Calu3 (cell line): ENCODE measurements at places on chromosomes 11 and 22. TPM values are rescaled to one million over a fixed set of nuclear protein-coding genes. Genes with fewer than 3 reads are reported as not detected.
A peak's percentile ranks its signal among the peaks of the same experiment; 100 is the strongest.

The FAM111B gene
- total RNA-seq = 35.5 and 39.5 TPM in 2 replicates

The ATG13 gene
- total RNA-seq = 53.2 and 57.1 TPM in 2 replicates

The PIH1D2 gene
- 1.6 and 2.2 TPM in 2 replicates for total RNA-seq

The PATE2 gene
- not detected in 2 replicates for total RNA-seq

The IGSF9B gene
- 10.2 and 13.2 TPM in 2 replicates for total RNA-seq

The TIRAP gene
- 8.1 and 8.2 TPM in 2 replicates for total RNA-seq

GRCh38 chr11:93289782-93290463 is 40.6 kb upstream of the DEUP1 start:
- H3K4me1 ChIP-seq = no peaks in the 10 kb centered on the region
- H3K27ac ChIP-seq = no peak overlapping the region
- DNase-seq = no peak

GRCh38 chr11:75184757-75185425 is 34.0 kb downstream of the SLCO2B1 start:
- peaks cover 41% of the 10 kb centered on the region for H3K27me3 ChIP-seq
- no peaks in the 10 kb centered on the region for H3K4me1 ChIP-seq
- H3K27ac ChIP-seq = no peak overlapping the region
- H3K4me3 ChIP-seq = no peak overlapping the region

- H3K27ac ChIP-seq = no peak overlapping the region
- H3K4me1 ChIP-seq = no peaks in the 10 kb centered on the region
- H3K27me3 ChIP-seq = peaks cover 71% of the 10 kb centered on the region
- H3K4me3 ChIP-seq = no peak overlapping the region
- no peaks in the 10 kb centered on the region for H3K36me3 ChIP-seq
Observed at GRCh38 chr11:22343371-22344032, 5.3 kb downstream of the SLC17A6 start.

- no peak overlapping the region for H3K27ac ChIP-seq
- no peaks in the 10 kb centered on the region for H3K36me3 ChIP-seq
- H3K4me3 ChIP-seq = no peak overlapping the region
- H3K4me1 ChIP-seq = no peaks in the 10 kb centered on the region
- no peaks in the 10 kb centered on the region for H3K27me3 ChIP-seq
Observed at GRCh38 chr11:41497974-41498373, 38.5 kb upstream of the LRRC4C start.

GRCh38 chr11:1863352-1864216 is 10.7 kb downstream of the LSP1 start:
- peaks cover 5% of the 10 kb centered on the region for H3K27me3 ChIP-seq
- peaks cover 19% of the 10 kb centered on the region for H3K4me1 ChIP-seq
- no peaks in the 10 kb centered on the region for H3K36me3 ChIP-seq
- no peak overlapping the region for H3K27ac ChIP-seq
- H3K4me3 ChIP-seq = no peak overlapping the region

GRCh38 chr11:134654161-134654915 is 242.3 kb upstream of the B3GAT1 start:
- H3K36me3 ChIP-seq = no peaks in the 10 kb centered on the region
- no peaks in the 10 kb centered on the region for H3K27me3 ChIP-seq
- no peak for DNase-seq
- no peaks in the 10 kb centered on the region for H3K4me1 ChIP-seq

GRCh38 chr22:36238373-36239149 is 766 bp downstream of the APOL2 start:
- peak overlapping the region; percentile 97 for H3K4me3 ChIP-seq
- H3K27me3 ChIP-seq = no peaks in the 10 kb centered on the region
- no peak for DNase-seq
- H3K27ac ChIP-seq = peak overlapping the region; percentile 95

- H3K27ac ChIP-seq = no peak overlapping the region
- peaks cover 45% of the 10 kb centered on the region for H3K27me3 ChIP-seq
- H3K4me3 ChIP-seq = no peak overlapping the region
- no peak for DNase-seq
Observed at GRCh38 chr22:31044262-31044861, 36.8 kb upstream of the SMTN start.

DNA sequence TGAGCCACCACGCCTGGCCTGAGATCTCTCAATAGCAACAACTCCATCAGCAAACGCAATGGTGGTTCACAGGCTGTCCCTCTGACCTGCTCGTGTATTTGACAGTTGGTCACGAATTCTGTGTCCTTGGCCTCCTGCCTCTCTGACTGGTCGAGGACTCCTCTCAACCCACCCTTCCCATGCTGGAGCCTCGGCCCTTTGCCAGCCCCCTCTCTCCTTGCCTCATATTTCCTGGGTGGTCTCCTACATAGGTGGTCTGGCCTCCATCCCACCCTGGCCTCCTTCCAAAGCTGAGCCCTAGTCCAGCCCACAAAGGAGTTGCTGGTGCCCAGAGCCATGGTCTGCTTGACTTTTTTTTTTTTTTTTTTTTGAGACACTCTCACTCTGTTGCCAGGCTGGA is 11.4 kb upstream of the A4GALT start:
- H3K36me3 ChIP-seq = peaks cover 5% of the 10 kb centered on the region
- H3K27ac ChIP-seq = no peak overlapping the region
- H3K27me3 ChIP-seq = peaks cover 8% of the 10 kb centered on the region
- H3K4me3 ChIP-seq = no peak overlapping the region
